ENCODE measurements at places on chromosomes 7 and 10.

DNA sequence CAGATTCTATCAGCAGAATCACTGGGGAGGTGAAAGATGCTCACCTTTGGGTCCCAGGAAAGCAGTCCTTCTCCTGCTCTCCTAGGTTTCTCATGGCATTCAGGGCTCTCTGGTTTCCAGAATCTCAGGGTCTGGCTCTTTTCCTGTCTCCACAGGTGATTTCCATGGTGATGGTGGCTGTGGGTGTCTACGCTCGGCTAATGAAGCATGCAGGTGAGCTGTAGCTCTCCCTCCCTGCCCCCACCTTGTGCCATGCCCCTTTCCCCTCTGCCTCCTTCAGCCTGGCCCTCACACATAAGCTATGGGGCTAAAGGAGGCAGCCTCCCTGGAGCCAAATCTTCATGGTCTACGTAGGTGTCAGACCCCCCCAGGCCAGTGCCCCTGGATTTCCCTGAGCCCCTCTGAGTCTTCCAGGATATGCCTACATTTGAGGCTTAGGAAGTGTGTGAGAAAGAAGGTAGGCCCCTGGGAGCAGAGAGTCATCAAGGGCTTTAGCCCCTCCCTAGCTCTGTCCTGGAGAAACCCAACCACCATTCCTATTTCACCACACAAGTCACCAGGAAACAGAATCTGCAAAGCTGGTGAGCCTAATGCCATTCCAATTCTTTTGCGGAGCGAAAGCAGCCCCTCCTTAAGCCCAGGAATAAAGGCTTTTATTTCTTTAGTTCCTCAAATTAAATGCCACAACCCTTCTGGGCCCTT, 17.2 kb downstream of the TSPAN33 start:
- DNase-seq, result no peak

- no peak for DNase-seq
Observed at GRCh38 chr7:25180946-25181345, 47.3 kb downstream of the NPVF start.

DNA sequence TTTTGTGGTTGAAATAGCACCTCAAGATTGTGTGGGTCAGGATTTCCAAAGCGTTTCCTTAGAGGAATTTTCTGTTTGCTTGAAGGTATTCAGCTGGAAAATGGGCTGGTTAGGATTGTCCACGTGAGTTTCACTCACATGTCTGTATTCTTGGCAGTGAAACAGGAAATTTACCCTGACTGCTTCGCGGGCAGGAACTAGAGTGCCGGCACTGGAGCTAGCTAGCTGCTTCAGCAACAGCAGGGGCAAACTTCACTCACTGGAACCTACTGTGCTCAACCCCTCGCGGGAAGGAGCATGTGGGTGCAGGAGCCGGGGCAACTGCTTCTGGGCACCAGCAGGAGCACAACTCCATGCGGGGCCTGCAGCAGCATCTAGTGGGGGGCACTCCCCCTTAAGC, 38.0 kb upstream of the RTKN2 start:
- no peak for DNase-seq

- DNase-seq, result no peak
Observed at GRCh38 chr10:33441561-33441960, 107.1 kb upstream of the NRP1 start.

GRCh38 chr7:105229641-105230040, 159.1 kb downstream of the SRPK2 start:
- DNase-seq, result no peak

GRCh38 chr10:103582331-103583123, 89.0 kb downstream of the NEURL1 start:
- no peak for DNase-seq

DNA sequence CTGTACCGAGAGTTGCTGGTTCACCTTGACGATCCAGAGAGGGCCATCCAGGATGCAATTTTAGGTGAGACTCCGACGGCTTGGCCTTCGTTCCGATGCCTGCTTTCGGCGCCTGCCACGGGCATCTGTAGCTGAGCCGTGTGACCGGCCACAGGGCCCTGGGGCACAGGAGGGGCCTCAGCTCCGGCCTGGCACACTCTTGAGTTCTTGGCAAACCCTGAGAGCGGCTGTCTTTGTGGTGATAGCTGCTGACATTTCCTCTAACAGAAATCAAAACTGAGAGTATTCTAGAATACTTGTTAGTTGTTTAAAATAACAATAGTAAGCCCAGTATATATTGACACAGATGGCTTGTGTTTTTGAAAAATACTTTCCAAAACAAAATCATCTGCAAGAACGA, 52.2 kb upstream of the SUN1 start:
- no peak for DNase-seq

GRCh38 chr10:111705021-111705420, 478.5 kb downstream of the GPAM start:
- DNase-seq, result no peak

GRCh38 chr10:44032216-44032615, 352.7 kb downstream of the CXCL12 start:
- DNase-seq, result no peak

DNA sequence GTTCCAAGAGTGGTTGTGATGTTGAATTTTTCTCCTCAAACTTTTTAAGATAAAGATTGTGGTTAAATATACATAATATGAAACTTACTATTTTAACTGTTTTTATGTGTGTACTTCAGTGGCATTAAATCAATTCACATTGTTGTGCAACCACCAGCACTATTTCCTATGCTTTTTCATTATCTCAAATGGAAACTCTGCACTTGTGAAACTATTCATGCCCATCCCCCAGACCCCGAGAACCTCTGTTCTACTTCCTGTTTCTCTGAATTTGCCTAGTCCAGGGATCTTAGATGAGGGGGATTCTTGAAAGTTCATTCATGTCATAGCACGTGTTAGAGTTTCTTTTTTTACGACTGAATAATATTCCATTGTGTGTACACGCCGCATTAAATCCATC, 67.0 kb downstream of the WDR37 start:
- DNase-seq, result no peak

DNA sequence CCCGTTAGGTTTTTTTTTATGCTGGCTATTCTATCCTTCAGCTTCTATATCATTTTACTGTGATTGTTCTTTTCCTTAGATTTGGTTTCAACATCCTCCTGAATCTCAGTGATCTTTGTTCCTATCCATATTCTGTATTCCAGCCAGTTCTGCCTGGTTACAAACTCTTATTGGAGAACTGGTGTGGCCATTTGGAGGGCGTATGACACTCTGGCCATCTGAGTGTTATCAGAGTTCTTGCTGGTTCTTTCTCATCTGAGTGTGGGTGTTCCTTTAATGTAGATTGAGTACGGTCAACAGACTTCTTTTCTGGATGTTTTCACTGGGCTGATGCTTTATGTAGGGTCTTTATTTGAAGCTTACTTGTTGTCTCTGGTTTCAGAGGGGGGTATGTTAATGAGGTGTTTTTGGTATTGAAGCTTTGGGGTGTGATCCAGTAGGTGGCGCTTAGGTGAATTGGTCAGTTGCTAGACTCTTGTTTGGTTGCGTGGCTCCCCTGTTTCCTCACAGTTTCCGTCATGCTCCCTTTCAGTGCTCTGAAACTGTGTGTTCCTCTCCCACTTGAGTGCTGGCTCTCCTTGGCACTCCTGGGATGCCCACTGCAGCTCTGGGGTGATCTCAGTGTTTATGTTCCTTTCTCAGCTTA, 80.7 kb downstream of the FANK1 start:
- no peak for DNase-seq

- DNase-seq, result no peak
Observed at GRCh38 chr7:51275532-51275931, 41.1 kb downstream of the COBL start.

DNA sequence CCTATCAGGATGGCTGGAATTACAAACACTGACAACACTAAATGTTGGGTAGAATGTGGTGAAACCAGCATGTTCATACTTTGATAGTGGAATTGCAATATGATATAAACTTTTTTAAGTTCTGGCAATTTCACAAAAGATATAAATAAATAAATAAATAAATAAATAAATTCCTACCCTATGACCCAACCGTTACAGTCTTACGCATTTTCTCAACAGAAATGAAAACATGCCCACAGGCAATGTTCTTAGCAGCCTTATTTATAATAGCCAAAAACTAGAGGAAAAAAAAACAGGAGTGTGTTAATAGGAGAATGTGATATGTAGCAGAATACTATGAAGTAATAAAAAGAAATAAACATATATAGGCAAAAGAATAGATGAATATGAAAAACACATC, 318.9 kb downstream of the IPMK start:
- no peak for DNase-seq

DNA sequence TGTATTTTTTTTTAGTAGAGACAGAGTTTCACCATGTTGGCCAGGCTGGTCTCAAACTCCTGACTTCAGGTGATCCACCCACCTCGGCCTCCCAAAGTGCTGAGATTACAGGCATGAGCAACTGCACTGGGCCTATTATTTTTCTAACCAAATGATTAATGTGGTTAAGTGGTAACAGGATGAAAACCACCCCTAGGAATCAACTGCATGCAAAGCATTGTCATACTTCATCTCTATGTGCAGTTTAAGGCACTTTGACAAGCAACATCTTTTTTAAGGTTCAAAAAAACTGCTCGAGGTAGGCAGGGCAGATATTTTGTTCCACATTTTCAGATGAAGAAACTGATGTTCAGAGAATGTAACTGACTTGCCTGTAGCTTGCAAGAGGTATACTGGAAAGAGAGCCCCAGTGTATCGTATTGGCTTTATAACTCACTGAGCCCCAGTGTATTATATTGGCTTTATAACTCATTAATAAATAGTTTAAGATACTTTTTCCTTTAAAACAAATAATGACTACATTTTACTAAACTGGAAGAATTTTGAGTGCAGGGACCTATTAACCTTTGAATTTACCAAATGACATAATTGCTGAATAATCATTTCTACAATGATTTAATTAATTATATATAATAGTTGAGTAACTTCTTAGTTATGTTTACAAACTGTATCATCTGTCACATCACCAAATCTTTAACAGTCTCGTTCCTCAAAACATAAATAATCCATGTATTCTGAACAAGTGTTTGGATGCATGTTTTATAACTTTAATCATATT, 38.1 kb downstream of the RTKN2 start:
- no peak for DNase-seq

- peak; percentile 92 for DNase-seq
Observed at GRCh38 chr10:6275022-6275997, 72.6 kb downstream of the PFKFB3 start.

DNA sequence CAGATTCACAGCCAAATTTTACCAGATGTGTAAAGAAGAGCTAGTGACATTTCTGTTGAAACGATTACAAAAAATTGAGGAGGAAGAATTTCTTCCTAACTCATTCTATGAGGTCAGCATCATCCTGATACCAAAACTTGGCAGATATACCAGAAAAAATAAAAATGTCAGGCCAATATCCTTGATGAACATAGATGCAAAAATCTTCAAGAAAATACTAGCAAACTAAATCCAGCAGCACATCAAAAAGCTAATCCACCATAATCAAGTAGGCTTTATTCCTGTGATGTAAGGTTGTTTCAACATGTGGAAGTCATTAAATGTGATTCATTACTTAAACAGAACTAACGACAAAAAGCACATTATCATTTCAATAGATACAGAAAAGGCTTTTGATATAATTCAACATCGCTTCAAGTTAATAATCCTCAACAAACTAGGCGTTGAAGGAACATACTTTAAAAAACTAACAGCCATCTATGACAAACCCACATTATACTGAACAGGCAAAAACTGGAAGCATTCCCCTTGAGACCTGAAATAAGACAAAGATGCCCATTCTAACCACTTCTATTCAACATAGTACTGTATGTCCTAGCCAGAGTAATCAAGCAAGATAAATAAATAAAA, 807.7 kb upstream of the ZWINT start:
- DNase-seq, result no peak

DNA sequence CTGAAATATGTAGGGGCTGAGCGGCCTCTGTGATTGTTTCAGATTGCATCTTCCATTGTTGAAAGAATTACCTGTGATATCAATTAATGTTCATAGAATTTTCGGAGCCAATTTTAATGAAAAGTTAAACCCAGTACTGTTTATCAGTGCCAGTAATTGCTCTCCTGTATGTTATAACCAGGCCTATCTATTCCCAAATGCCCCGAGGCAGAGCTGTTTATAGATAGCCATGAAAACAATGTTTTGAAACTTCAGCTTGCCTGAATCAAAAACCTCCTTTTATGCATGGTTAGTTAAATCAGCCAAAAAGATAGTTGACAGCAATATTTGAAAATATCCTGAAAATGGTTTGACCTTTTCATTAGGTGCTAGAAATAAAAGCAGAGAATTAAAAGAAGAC, 50.1 kb upstream of the HDAC9 start:
- DNase-seq, result no peak
